Stimulated activated CD8-positive, alpha-beta memory T cell treated with anti-CD3 and anti-CD28 coated beads, Interleukin-7, amount 100 ng/mL, for 1 hour (primary cell): ENCODE measurements at places on chromosomes 5 and 9.

GRCh38 chr9:20611691-20612287 is 10.5 kb downstream of the MLLT3 start:
- no peak for DNase-seq

GRCh38 chr5:31824869-31825517 is 186.1 kb downstream of the PDZD2 start:
- DNase-seq: no peak

- no peak for DNase-seq
Observed at GRCh38 chr5:139492700-139493192, 10.2 kb upstream of the STING1 start.

DNA sequence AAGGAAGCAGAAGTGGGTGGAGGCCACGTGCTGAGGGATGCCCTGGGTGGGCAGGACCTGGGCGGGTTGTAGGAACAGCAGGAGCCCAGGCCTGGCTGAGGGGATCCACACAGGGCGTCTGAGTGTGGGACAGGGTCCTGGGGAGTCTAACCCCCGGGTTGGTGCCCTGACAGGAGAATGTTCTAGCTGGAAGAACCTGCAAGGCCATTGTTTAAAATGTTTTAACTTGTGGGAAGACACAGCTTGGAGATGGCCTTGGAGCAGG is 33.9 kb upstream of the SUSD3 start:
- DNase-seq: no peak

- no peak for DNase-seq
Observed at GRCh38 chr9:16131264-16131663, 578.4 kb downstream of the CCDC171 start.

GRCh38 chr5:14414007-14414406 is 167.6 kb upstream of the OTULINL start:
- no peak for DNase-seq

DNA sequence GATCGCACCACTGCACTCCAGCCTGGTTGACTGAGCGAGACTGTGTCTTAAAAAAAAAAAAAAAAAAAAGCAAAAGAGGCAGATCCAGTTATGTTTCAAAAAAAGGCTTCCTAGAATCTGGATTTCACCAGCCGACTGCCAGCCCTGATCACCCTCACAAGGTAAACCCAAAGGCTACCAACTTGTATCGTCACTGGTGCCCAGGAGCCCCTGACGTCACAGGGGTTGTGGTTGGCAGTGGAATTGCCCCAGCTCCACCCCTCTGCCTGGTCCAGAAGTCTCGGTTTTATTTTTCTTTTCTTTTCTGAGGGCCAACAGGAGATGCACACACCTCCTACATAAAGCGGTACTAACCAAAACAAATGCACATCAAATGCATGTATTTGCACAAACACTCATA is 6.0 kb upstream of the LMX1B start:
- no peak for DNase-seq

DNA sequence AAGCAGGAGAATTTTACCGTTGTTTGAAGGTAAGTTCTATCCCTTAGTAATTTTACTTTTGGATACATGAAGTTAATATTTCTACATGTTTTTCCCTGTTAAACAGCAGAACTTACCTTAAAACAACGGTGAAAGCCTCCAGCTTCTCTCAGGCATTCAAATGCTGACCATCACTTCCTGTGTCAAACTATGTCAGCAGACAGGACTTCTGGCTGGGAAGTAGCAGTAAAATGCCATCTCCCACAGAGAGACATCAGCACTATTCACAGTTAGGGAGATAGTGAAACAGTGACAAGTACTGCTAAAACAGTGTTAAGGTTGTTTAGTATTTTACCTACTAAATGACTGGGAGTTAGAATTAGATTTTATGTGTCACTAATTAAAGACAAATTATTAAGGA is 34.2 kb upstream of the GOLGA1 start:
- DNase-seq: no peak

DNA sequence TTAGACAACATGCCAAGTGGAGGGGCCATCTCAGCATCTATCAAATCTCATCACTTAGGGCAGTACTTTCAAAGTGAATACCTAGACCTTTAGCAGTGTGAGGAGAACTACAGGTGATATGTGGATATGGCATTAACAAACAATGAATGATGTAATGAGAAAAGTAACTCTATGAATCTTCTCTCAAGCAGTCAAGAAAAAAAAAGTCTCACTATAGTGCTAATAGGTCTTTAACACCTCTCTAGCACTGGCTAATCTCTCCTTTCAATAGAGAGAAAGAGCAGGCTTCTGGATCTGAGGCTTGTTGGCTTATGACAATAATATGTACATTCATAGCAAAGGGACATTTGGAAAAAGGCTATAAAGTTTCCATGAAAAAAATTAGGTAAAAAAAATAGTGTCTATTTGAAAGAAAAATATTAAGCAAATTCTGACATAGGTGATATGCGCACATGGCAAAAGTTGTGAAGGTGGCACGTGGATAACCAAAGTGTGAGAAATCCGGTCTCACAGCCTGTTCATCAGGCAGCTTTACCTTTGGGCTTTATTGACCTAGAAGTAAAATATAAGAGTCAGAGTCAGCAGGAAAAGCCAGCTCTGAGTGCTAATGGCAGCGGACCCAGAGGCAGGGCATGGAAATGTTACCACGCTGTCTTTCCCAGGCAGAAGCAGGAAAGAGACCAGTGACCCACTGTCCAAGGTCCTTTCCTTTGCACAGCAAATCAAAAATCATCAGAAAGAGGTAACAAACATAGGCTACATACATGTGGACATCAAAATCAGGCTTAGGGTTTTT is 203.4 kb downstream of the EFNA5 start:
- no peak for DNase-seq

GRCh38 chr9:123722378-123722777 is 207.5 kb downstream of the DENND1A start:
- no peak for DNase-seq

GRCh38 chr9:113131689-113132151 is 19.1 kb upstream of the SLC31A2 start:
- DNase-seq: no peak

DNA sequence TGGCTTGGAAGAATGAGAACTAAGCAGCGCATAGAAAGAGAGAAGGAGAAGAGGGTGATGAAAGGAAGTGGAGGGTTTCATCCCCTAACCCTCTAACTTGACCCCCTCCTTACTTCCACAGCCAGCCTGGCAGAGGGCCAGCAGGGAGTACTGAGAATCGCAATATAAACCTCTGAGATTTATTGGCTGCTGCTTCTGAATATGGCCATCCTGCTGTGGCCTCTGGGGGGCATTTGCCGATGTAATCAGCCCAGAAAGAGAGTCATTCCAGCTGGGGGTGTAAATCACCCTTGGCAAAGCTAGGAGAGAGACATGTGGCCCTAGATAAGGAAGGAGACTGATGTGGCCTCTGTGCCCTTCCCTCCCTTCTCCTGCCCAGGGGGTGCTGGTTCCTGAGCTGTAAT is 960 bp upstream of the GFRA3 start:
- DNase-seq: no peak

GRCh38 chr9:120974181-120974580 is 47.6 kb upstream of the TRAF1 start:
- DNase-seq: no peak

GRCh38 chr5:478982-479535 is 36.1 kb downstream of the EXOC3 start:
- no peak for DNase-seq

GRCh38 chr5:68415177-68416085 is 199.9 kb downstream of the PIK3R1 start:
- DNase-seq: no peak

- no peak for DNase-seq
Observed at GRCh38 chr9:120326049-120326693, 253.8 kb downstream of the CDK5RAP2 start.

DNA sequence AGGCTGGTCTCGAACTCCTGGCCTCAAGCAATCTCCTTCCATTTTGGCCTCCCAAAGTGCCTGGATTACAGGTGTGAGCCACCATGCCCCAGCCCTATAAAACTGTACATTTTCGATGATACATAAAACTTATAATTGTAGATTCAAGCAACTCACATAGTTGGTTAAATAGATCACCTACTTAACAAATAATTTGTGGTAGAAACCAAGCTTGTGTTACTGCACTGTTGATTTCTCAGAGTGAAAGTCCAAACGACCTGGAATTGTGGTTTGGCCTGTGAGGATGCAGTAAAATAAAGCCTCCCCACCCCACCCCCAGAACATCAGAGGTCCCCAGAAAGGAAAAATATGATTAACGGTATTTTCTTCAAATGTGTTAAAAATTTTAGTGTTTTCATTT is 92.7 kb downstream of the TRIO start:
- DNase-seq: no peak

GRCh38 chr9:14533867-14534640 is 159.2 kb downstream of the ZDHHC21 start:
- no peak for DNase-seq

- no peak for DNase-seq
Observed at GRCh38 chr5:153926201-153926600, 112.5 kb downstream of the FAM114A2 start.

- DNase-seq: no peak
Observed at GRCh38 chr5:120532835-120533234, 68.7 kb downstream of the PRR16 start.

DNA sequence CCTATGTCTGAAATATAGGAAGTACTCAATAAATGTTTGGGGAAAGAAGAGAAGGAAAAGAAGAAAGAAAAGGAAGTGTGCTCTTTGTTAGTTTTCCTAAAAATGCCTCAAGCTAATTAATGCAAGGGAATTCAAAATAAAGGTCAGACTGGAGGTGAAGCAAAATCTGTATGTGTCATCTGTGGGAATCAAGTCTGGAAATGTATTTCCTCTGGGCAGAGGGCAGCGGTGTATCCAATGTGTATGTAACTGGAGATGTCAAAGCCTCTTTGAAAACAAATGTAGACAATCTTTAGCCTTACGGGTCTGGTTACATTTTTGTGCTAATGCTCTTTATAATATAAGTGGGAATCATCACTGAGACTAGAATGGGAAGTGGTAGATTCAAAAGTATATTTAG is 471.4 kb downstream of the MAN2A1 start:
- no peak for DNase-seq

DNA sequence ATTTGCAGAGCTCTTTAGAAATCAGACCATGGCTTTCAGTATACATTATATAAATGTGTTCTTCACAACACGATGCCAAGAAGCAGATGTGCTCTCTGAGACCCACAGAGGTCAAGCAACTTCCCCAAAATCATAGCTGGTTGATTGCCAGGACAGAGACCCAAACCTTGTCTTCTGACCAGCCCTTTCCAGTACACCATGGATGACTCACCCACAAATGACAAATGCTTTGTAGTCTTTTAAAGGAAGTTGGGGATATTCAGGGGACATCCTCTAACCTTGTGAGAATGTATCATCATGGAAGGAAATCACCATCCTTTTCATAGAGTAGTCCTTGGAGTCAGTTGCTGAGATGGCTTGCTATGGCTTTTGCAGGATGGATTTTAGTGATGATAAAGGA is 30.1 kb downstream of the ZNF462 start:
- no peak for DNase-seq

DNA sequence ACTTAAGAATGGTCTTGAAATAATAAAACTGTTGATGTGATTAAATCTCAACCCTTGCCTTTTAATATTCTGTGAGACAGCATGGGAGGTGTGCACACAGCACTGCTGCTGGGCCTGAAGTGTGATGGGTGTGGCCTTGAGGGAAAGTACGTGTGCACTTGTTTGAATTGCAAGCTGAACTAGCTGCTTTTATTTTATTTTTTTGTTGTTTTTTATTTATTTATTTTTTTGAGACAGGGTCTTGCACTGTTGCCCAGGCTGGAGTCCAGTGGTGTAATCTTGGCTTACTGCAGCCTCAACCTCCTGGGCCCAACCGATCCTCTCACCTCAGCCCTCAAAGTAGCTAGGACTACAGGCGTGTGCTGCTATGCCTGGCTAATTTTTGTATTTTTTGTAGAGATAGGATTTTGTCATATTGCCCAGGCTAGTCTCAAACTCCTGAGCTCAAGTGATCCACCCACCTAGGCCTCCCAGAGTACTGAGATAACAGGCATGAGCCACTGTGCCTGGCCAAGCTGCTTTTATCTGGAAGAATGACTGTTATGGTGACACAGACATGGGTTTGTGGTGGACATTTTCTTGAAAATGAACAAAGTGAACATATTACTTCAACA is 58.9 kb downstream of the GPR107 start:
- no peak for DNase-seq

DNA sequence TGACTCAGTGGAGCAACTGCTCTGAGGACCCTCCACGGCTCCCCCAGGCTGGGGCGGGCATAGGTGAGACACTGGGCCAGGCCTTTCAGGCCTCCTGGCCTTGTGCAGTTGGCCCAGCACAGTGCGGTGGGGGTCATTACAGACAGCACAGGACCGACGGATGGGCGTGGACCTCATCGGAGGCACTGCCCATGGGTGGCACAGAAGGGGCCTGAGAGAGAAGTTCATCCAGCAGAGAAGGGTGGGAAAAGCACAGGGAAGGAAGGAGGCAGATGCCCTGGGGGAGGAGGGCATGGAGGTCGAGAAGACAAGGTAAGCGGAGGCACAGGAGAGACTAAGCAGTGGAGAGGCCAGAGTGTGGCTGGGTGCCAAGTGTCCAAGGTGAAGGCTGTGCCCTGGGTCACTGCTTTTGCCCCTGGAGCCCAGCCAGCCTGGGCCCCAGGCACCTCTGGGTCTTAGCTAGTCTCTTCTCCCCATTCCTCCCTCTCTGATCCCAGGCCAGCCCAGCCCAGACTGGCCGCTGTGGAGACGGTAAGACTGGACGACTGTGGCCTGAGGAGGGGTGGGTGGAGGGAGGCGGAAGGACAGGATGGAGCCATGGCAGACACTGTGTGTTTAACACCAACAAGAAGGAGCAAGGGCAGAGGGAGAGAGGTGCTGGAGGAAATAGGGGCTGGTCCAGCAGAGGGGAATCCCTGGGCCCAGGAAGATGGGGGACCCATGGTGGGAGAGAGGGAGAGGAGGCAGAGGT is 5.7 kb downstream of the IL3 start:
- DNase-seq: no peak

DNA sequence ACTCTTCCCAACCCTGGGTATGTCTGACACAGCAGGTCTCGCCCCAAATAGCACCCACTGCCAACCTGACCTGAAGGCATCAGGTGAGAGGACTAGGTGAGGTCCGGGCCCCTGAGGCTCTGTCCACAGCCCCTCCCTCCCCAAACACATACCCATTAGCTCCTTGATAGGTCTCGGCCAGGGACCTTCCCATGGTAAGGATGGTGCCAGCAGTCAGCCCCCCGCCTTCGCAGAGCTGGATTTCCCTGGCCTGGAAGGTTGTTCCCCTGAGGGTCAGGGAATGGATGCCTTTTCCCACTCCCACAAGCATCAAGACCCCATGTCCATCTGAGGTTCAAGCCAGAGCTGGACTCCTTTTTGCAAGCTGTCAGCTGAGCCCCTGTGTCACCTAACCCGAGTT is 2.7 kb downstream of the ENHO start:
- no peak for DNase-seq

DNA sequence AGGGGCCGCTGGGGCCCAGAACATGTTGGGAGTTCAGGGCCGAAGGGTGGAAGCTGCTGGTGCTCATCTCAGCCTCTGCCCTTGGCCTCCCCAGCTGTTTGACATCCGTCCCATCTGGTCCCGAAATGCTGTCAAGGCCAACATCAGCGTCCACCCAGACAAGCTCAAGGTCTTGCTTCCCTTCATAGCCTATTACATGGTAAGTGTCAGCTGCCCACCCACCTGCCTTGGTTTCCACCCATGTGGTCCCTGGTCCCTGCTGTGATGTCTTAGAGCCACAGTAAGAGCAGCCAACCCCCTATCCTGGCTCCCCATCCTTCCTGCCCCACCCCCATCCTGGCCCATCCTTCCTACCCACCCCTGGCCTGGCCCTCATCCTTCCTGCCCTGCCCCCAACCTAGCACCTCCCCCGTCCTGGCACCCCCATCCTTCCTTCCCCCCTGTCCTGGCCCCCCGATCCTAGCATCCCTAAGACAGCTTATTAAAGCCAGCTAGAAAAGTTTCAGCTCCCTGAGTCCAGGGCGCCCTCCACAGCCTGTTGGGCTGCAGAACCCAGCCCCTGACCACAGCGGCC is 9.7 kb upstream of the CEL start:
- DNase-seq: no peak
